ENCODE measurements at places on chromosomes 2 and 18. TPM values are rescaled to one million over a fixed set of nuclear protein-coding genes. Genes with fewer than 3 reads are reported as not detected.

Gene WDR7
- 18.0 TPM for total RNA-seq

Gene CHPF
- total RNA-seq = 21.0 TPM

Gene POTEE
- 0.56 TPM for total RNA-seq

Gene ABCG8
- not detected for total RNA-seq

Gene ADD2
- 6.0 TPM for total RNA-seq

Gene DCDC2C
- not detected for total RNA-seq

Gene SP5
- not detected for total RNA-seq

Gene TMEM163
- 0.12 TPM for total RNA-seq

Gene COL4A4
- not detected for total RNA-seq

Gene ITGB6
- total RNA-seq = not detected

Gene RAB6C
- total RNA-seq = not detected

Gene CDH7
- total RNA-seq = not detected

Gene CCDC141
- total RNA-seq = 1.3 TPM

Gene TNFRSF11A
- total RNA-seq = 6.1 TPM

Gene MTCL1
- 0.56 TPM for total RNA-seq

Gene ATP8B1
- not detected for total RNA-seq
